ENCODE measurements at places on chromosomes 6 and 20. TPM values are rescaled to one million over a fixed set of nuclear protein-coding genes. Genes with fewer than 3 reads are reported as not detected.

The STMND1 gene
- not detected for total RNA-seq

The GNAS gene
- 390 TPM for total RNA-seq

The LPA gene
- not detected for total RNA-seq

The SCRT2 gene
- not detected for total RNA-seq

The RSPO4 gene
- total RNA-seq, result not detected
